ENCODE measurements at places on chromosomes 4 and X.
A peak's percentile ranks its signal among the peaks of the same experiment; 100 is the strongest.

GRCh38 chr4:152500800-152501434, 35.0 kb downstream of the FBXW7 start:
- peak; percentile 14 for DNase-seq

DNA sequence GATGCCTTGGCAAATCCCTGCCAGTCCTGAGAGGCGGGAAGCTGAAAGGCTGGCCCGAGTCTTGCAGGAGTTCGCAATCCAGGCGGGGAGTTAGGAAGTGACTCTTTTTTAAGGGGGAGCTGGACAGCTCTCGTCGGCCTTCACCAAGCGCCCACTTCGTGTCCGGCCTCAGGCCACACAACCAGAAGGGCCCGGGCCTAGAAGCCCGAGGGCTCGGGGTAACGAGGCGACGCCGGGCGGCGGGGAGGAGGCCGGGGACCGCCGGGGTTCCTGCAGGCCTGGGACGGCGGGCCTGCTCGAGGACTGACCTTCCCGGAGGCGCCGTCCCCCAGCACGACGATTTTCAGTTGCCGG, 395 bp downstream of the RAB28 start:
- no peak for DNase-seq

DNA sequence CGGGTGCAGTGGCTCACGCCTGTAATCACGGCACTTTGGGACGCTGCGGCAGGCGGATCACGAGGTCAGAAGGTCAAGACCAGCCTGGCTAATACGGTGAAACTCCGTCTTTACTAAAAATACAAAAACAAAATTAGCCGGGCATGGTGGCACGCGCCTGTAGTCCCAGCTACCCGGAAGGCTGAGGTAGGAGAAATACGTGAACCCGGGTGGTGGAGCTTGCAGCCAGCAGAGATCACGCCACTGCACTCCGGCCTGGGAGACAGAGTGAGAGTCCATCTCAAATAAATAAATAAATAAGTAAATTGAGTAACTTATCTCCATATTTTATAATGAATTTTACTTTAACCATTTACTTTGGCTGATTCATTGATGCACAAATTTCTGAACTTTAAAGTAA, 1913.3 kb downstream of the PCDH7 start:
- DNase-seq, result no peak

- no peak for DNase-seq
These were observed 187.4 kb upstream of the TEX13C start for GRCh38 chrX:125132274-125132673.

DNA sequence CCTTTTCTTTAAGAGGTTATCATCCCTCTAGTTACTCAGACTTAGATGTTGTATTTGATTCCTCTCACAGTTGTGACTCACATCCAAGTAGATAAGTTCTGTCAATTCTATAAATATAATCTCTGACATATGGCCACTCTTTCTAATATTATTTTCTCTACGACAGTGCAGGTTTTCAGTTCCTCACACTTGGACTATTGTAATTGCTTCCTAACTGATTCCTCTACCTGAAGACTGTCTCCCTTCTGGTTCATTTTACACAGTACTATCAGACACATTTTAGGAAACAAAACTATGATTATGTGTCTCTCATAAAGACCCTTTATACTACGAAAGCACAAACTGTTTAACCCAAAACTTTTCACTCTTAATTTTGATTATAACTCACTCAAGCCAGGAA, 31.3 kb upstream of the GNRHR start:
- DNase-seq, result no peak

DNA sequence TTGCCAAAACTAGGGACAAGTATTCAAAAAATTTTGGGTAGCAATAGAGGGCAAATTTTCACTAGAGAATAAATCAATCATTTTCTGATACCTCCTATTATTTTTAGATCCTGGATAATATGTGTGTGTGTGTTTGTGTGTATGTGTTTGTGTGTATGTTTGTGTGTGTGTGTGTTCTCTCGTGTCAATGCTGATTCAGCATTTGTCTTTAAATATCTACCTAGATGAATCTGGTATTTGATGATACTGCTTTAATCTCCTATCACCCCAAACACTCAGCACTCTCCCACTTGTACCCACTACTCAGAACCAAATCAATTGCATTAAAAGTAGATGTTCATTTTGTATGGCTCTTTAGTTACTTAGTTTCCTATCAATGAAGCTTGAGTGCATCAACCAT, 101.3 kb upstream of the NPFFR2 start:
- DNase-seq, result no peak

- no peak for DNase-seq
These were observed 507 bp downstream of the MFAP3L start for GRCh38 chr4:170025523-170026252.

GRCh38 chrX:102063445-102064074, 61.9 kb upstream of the TCEAL2 start:
- no peak for DNase-seq

GRCh38 chrX:30530606-30531005, 47.0 kb downstream of the TASL start:
- no peak for DNase-seq

GRCh38 chr4:104735174-104735573, 240.5 kb upstream of the CXXC4 start:
- DNase-seq, result no peak

- no peak for DNase-seq
These were observed 101.2 kb downstream of the ZNF674 start for GRCh38 chrX:46444011-46444410.

DNA sequence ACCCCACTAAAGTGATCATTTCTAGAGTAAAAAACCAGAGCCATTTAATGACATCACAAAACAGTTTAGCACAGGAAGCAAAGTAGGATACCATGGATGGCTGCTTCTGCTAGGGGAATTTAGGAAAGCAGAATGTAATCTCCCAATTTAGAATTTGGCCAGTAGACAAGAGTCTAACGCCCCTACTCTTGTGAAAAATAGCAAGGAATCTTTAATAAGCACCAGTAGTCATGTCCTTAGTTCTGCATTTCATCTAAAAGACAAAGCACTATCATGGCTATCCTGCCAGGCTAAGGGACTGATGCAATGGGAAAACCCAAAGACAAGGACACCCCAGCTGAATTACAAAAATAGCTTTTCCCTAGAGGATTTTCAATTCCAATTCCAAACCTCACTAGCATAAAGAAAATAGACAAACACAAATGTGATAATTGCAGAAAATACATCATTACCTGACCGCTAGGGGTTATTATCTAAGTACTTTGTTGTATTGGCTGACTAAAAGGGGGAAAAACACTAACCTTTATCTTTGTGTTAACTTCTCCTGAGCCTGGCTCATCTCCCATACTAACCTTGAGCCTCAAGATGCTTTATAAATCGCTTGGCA, 2.6 kb upstream of the AMMECR1 start:
- no peak for DNase-seq

DNA sequence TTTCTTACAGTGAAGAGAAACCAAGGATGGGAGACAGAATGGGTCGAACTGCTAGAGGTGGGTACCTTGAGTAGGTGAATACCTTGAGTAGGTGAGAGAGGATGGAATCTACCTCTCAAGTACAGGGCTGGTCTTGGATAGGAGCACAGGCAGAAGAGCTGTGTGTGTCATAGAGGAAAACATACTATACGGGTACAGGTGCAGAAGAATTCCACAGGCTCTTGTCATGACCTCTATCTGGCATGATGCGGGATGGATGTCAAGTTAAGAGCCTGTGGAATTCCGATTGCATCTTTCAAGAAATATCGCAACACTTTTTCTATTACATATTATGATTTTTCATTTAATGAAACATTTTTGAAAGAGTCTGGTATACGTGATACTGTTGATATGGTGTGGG, 18.0 kb upstream of the OCIAD1 start:
- DNase-seq, result no peak

- no peak for DNase-seq
These were observed 58.5 kb downstream of the TEX13C start for GRCh38 chrX:125378205-125378604.

GRCh38 chrX:105323928-105324327, 103.4 kb upstream of the TEX13A start:
- no peak for DNase-seq

DNA sequence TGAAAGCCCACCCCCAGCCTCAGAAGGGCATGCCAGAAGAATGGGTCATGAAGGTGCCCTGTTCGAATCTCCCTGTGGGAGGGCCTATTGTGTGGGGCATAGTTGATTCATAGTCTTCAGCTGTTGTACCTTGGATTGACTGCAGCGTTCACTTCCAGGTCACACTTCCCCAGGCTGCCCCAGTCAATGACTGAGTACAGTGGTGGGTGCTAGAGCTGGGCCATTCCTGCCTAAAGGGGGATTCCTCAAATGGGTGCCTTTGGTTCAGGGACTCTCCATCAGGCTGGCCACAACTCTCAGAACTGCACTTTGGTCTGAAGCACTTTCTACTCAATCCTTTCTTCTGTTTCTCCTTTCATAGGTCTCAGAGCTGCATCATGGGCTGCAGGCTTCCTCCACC, 35.0 kb upstream of the RASGEF1B start:
- no peak for DNase-seq

- no peak for DNase-seq
These were observed 55.9 kb upstream of the BMP2K start for GRCh38 chr4:78720204-78720603.

DNA sequence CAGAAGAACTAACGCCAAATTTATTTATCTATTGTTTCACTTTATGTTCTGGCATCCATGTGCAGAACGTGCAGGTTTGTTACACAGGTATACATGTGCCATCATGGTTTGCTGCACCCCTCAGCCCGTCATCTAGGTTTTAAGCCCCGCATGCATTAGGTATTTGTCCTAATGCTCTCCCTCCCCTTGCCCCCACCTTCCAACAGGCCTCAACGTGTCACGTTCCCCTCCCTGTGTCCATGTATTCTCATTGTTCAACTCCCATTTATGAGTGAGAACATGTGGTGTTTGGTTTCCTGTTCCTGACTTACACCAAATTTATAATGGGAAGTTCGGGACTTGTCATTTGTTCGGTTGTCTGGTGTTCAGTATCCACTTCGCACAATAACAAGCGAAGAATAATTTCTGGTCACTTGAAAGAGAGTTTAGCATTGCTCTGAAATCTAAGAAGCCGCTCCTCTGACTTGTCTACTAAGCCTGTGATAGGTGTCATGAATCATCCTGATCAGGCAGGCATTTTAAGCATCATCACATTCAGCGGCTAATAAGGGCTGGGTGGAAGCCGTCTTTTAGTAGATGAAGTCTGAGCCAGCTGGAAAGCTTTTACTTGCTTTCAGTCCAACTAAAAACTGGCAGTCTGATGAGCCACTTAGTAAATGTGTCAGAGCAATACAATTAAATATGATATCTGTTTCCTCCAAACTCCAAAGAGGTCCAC, 1065.7 kb upstream of the PABPC4L start:
- no peak for DNase-seq

GRCh38 chr4:83572848-83573247, 36.9 kb downstream of the GPAT3 start:
- no peak for DNase-seq

DNA sequence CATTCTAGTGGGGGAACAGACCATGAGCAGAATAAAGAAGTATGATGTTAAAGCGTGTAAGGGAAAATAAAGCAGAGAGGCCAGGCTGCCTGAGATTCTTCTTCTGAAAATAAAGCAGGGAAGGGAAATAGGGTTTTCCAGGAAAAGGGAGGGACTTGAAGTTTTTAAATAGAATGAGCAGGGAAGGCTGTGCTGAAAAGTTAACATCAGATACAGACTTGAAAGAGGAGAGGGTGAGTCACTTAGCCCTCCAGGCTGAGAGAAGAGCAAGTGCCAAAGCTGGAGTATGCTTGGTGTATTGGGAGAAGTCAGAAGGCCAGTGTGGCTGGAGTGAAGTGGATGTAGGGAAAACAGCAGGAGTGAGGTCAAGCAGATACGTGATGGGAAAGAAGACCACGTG, 10.0 kb upstream of the PLK4 start:
- no peak for DNase-seq

- DNase-seq, result no peak
These were observed 35.1 kb downstream of the PRKX start for GRCh38 chrX:3678328-3678727.

DNA sequence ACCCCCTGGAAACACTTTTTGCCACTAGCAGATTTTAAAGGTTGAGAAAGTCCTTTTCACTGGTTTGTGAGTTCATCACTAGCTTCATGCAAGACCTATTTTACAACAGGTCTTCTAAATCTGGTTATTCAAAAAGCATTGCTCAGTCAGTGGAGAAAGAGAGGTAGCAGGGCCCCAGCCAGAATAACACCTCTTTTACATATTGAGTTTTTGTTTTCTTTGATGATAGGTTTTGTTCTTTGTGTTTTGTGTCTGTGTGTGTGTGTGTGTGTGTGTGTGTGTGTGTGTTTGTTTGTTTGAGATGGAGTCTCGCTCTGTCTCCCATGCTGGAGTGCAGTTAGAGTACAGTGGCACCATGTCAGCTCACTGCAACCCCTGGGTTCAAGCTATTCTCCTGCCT, 2.7 kb upstream of the VEGFC start:
- no peak for DNase-seq

DNA sequence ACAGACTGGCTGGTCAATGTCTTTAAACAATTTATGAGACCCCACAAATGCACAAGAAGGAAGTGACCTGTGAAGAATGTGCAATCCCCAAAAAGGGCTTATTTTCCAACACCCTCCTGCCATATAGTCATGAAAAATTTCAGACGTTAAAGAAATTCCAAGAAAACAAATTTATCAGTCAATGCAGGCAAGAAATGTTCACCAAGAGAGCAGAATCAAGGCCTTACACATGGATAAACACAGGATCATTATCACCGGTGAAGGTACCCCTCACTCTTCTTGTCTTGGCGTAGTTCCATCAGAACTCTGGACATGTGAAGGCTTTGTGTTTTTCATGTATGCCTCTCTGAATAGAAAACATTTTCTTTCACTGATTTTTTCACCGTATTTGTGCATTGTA, 186.7 kb upstream of the GALNTL6 start:
- no peak for DNase-seq

GRCh38 chr4:181008164-181008563, 1235.0 kb upstream of the TENM3 start:
- no peak for DNase-seq

DNA sequence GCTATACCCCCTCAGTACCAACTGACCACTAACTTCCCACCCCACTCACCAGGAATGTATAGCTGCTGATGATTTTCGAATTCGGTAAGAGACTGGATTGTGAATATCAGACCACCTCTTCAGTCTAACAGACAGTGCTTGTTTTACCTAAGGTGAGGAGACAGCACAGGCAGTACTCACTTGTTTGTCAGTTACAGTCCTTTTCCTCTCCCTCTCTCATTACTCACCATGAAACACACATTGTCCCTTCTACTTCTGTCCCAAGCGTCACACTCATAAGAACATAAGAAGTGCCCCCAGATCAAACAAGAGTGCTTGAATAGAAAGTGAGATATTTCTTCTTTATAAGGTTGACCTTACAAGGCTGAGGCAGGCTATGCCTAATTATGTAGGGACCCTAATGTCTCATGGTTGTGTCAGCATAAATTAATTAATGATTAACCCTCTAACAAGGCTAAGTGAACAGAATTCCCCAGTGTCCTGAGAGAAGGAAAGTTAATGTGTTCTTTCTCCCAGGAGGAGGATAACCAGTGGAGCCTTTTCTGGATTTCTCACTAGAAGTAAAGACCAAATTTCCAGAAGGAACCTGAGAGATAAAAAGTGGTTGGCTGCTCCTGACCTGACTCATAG, 32.2 kb downstream of the ZCCHC12 start:
- no peak for DNase-seq
